Airway epithelial cell (primary cell): ENCODE measurements at places on chromosomes 1 and 21. TPM values are rescaled to one million over a fixed set of nuclear protein-coding genes. Genes with fewer than 3 reads are reported as not detected.

The SHISAL2A gene
- 0.14 TPM in 1 of 2 replicates, not detected in the other for total RNA-seq

The B4GALT3 gene
- 31.2 and 35.7 TPM in 2 replicates for total RNA-seq

The FCAMR gene
- not detected in 2 replicates for total RNA-seq

The CFAP141 gene
- not detected in 2 replicates for total RNA-seq

The C1orf94 gene
- total RNA-seq: not detected in 2 replicates

The KLF17 gene
- not detected in 2 replicates for total RNA-seq

The CSMD2 gene
- total RNA-seq: not detected in 2 replicates

The MOB3C gene
- 8.9 and 11.5 TPM in 2 replicates for total RNA-seq

The SPRR2E gene
- total RNA-seq: 5.4 and 6.5 TPM in 2 replicates

The NEGR1 gene
- 0.05 and 0.07 TPM in 2 replicates for total RNA-seq

The ERRFI1 gene
- 120 and 140 TPM in 2 replicates for total RNA-seq

The ADAMTSL4 gene
- 14.4 and 21.1 TPM in 2 replicates for total RNA-seq

The SH2D5 gene
- 8.5 and 15.4 TPM in 2 replicates for total RNA-seq

The PTCH2 gene
- not detected in 2 replicates for total RNA-seq

The TMPRSS3 gene
- 0.09 TPM in 1 of 2 replicates, not detected in the other for total RNA-seq

The PLD5 gene
- 0.84 and 1.4 TPM in 2 replicates for total RNA-seq

The MPL gene
- not detected in 2 replicates for total RNA-seq

The RPS8 gene
- total RNA-seq: 2,641 and 2,737 TPM in 2 replicates
